Dermis microvascular lymphatic vessel endothelial cell (primary cell): ENCODE measurements at places on chromosomes 16 and 17. TPM values are rescaled to one million over a fixed set of nuclear protein-coding genes. Genes with fewer than 3 reads are reported as not detected.

OTOP2 gene
- total RNA-seq, result not detected in 2 replicates

KRTAP9-4 gene
- total RNA-seq, result not detected in 2 replicates

SLC13A2 gene
- not detected in 2 replicates for total RNA-seq

MT1H gene
- total RNA-seq, result not detected in 2 replicates

NPIPB12 gene
- total RNA-seq, result 9.5 and 19.0 TPM in 2 replicates
